Bronchial epithelial cell (primary cell): ENCODE measurements at places on chromosomes 1 and 21.

DNA sequence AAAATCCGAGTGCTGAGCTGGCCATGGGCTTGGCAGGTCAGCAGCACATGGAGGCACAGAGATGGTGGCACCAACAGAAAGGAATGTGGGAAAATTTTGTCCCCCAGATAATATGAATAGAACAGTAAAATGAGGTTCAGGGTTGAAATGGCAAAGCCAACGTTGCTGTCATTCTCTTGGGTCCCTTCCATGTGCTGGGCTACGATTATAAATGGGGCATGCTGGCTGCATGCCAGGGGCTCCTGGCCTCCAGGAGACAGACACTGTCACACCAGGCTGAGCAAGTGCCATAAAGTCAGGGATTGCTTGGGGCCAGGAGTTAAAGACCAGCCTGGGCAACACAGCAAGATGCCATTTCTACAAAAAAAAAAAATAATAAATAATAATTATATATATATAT lies 77.1 kb downstream of the TOMM20 start:
- no peak for DNase-seq

GRCh38 chr1:13652238-13652637 lies 47.8 kb upstream of the PRDM2 start:
- DNase-seq = peak; percentile 27

GRCh38 chr1:66237042-66237441 lies 296.9 kb upstream of the SGIP1 start:
- DNase-seq = no peak

DNA sequence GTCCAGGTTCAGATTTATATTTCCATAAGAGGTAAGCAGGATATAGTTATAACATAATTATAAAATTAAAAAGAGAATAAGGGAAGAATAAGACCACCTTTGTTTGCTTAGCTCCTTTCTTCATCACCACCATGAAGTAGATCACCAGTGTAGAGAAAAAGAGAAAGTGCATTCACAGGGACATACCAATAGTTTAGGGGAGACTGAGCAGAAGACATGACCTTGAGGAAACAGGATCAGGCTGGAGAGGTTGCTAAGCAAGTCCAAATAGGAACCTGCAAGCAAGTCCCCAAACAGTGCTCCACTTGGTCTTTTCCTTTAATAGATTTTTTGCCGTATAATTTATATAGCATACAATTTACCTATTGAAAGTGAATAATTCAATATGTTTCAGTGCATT lies 63.0 kb downstream of the KCNT2 start:
- DNase-seq = no peak

GRCh38 chr1:206694171-206695124 lies 9.7 kb downstream of the MAPKAPK2 start:
- no peak for DNase-seq

GRCh38 chr1:204461331-204462228 lies 33.0 kb downstream of the PIK3C2B start:
- peak; percentile 28 for DNase-seq
